ENCODE measurements at places on chromosomes 1 and 21. TPM values are rescaled to one million over a fixed set of nuclear protein-coding genes. Genes with fewer than 3 reads are reported as not detected.

- no peak for DNase-seq
These were observed 27.5 kb downstream of the SLX9 start for GRCh38 chr21:44967082-44968047.

Gene RHBDL2
- not detected for total RNA-seq

Gene GPATCH3
- total RNA-seq, result 15.7 TPM

- no peak for DNase-seq
These were observed 330.7 kb downstream of the SMYD3 start for GRCh38 chr1:246176126-246177024.

Gene FALEC
- not detected for total RNA-seq

Gene HPCA
- total RNA-seq, result 0.20 TPM

Measured in activated T-helper 1 cell treated with anti-CD3 and anti-CD28 coated beads, Interleukin-12 subunit alpha, Interleukin-12 subunit beta, Interleukin-2, Interleukin-4 antibody, amounts not matched to agents 30 ng/mL and 10 ng/mL and 1 ng/mL, durations not matched to agents 14 hours and 24 hours and 36 hours (primary cell).